ENCODE measurements at places on chromosomes 4 and X.

DNA sequence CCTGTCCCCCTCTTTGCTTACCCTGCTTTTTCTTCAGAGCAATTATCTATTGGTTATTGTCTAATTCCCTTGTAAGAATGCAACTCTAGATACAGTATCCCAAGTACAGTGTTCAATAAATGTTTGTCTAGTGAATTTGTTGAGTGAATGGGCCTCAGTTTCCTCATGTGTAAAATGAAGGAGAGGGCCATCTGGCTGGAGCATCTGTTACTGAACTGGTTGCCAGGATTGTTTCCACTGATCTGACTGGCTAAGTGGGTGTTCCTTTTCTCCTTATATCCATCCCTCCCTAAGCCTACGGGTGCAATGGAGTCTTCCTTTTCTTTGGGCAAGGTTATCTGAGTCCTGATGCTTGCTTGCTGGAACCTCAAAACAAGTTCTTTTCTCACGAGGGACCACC lies 185.2 kb upstream of the RPS6KA3 start:
- no peak for DNase-seq

GRCh38 chr4:13640149-13640940 lies 12.8 kb upstream of the BOD1L1 start:
- DNase-seq, result no peak

DNA sequence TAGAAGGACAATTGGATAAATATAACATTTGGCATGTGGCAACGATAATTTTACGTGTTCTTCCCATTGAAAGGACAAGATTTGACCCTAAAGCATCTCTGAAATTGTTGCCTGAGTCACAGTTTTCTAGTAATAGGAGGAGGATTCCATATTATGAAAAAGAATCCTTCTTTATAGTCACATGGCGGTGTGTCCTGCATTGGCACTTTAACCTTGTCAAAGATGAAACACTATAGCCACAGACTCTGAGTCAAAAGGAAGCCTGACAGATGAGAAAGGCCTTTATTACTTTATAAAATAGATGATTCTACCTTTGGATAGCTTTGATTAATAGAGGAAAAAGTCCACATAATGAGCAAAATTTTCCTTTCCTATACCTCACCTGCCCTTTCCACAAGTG lies 11.5 kb downstream of the LNX1 start:
- DNase-seq, result no peak

DNA sequence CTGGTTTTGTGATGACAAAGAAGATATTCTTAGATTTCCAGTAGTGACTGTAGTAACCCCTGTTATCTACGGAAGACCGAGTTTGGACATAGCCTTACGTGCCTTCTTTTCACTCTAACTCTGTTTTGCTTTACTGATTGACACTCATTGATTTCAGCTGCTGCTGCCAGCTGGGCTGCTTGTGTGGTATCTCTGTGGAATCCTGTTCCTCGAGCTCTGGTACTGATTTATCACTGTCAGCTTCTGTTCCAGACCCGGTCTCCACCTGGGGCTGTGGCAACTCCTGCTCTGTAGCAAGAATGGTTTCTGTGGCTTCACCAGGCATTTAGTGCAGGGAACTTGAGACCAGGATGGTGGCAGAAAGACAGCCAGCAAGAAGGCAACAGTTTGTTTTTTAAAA lies 24.6 kb upstream of the LAP3 start:
- no peak for DNase-seq
